ENCODE measurements at places on chromosomes 5 and 9.

DNA sequence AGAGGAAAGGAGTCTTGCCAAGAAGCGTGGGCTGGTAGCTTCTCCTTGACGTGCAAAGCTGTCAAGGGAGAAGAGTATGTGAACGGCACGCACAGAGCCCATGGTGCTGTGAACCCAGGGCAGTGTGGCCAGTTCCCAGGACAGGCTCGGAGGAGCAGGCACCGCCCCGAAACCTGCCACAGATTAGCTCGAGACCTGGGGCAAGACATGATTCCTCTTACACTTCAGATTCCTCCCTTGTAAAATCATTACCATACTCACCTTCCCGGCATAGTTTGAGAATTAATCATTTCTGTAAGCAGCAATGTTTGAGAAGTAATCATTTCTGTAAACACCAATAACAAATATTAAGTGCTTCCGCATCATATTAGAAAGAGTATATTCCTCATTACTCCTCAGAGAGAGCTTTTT is 19.9 kb downstream of the GOLM1 start:
- DNase-seq: no peak

DNA sequence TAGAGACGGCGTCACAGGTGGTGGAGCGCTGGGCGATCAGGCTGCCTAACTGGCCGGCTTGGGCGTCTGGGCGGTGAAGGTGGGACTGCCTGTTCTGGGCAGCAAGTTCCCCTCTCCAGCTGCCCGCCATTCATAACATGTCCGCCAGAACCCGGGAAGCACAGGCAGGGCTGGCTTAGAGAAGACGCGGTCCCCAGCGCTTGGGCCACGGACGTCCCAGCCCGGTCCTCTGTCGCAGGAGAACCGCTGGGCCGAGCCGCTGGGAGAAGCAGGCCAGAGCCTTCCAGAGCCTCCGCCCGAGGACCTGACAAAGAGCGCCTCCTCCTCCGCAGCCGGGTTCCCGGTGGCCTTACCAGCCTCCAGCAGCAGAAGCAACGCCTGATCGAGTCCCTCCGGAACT is 15.2 kb upstream of the HAND1 start:
- DNase-seq: no peak

DNA sequence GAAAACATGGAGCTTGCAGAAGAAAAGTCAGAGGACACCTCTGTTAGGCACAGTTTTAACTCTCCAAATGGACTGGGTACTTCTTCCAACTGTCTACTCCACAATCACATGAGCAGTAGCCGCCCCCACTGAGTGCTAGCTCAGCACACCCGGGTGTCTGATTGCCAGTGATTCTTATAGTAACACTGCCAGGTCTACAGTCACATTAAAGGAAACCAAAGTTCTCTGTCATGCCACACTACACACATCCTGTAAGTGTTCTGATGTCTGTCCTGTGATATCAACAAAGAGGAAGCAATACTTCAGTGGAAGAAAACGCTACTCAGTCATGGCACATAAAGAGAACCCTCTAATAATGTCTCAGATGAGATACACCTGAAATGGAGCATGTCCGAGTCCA is at the start of gene HAVCR2:
HAVCR2 (minus strand) TSS at position 69 of the 400 bp plus-strand sequence; CDS start at position 8, 61 bp downstream.
- peak; percentile 52 for DNase-seq

DNA sequence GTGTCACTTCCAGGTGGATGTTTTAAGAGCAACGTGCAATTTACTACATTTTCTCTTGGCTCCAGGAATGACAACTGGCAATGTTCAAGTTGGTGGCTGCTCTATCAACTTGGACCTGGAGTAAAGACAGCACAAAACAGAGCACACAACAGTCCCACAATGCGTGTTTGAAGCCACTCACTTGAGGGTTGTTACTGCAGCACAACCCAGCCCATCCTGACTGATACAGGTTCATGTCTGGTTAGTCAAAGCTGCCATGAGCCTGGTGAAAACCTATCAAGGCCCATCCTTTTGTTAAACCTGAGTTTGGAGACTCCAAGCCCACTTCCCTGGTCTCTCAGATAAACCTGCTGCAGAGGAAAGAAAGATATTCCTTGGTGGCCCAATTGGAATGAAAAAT is 81.1 kb upstream of the LARP1 start:
- DNase-seq: no peak

DNA sequence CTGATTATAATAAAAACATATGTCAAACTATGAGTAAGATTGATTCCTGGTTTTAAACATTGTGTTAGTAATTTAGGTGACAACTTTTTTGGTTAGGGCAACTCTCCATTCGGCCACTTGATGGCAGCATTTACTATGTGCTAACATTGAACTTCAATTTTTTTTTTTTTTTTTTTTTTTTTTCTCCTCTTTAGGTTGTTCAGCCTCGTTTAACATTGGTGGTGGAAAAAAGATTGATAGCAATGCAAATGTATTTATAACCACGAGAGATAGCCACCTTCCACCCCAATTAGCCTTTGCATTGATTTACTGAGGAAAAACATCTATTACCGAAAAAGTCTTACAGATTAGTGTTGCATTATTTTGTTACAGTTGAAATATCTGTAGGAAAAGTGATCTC is 159.1 kb downstream of the CSNK1G3 start:
- DNase-seq: peak; percentile 1

GRCh38 chr5:72468606-72469005 is 38.6 kb downstream of the ZNF366 start:
- DNase-seq: no peak

DNA sequence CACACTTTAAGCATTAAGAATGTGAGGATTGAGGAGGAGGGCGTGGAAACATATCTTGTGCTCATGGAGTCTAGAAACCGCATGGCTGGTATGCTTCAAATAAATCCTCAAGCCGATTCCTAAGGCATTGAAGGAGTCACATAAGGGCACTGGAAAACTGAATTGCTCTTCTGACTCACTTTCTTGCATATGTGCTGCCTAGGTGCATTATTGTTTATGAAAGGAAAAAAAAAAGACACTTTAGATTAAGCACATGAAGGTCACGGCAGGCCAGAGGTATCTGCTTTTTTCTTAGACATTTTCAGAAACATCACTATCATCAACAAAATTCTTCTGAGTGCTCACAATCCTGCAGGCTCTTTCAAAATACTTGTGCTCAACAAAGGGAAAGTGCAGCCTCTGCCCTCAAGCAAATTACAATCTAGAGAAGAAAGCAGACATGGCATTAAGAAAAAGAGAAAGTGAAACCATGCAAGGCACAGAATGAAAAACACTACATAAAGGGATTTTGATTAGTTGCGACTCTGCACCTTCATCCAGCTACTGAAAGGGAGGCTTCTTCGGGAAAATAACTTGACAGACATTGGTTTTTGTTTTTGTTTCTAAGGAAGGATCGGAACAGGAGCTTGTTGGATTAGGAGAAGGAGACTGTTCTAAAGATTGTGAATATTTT is 2117.6 kb downstream of the MAT2B start:
- no peak for DNase-seq

DNA sequence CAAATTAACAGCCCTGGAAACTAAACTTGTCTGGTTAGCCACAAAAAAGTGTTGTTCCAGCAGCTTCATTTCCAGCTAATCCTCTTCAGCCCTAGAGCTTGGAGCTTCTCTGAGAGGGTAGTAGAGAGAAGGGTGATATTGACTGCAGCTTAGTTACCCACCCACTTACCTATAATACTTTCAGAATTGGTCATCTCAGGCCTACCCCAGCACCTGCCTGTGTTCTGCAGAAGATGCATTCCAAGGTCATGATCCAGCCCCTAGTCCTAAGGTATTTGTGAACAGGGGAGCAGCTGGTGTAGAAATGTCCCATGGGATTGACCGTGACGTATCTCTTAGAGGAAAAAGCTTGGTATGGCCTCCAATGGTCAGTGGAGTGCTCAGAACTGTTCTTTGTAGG is 289.0 kb downstream of the NR3C1 start:
- DNase-seq: no peak

DNA sequence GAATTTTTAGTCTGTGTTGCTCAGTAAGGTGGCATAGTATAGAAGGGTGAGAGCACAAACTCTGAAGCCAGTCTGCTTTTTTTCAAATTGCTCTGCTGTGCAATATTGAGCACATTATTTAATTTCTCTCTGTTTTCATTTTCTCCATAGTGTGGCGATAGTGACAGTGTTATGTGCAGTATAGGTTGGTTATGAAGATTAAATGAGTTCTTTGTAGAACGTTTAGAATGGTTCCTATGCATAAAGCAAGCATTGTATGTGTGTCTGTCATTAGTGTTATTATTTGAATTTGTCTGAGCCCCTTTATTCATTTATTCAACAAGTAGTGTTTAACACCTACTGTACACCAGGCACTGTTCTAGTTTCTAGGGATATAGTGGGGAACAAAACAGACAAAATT is 9.2 kb downstream of the PRR16 start:
- DNase-seq: no peak

DNA sequence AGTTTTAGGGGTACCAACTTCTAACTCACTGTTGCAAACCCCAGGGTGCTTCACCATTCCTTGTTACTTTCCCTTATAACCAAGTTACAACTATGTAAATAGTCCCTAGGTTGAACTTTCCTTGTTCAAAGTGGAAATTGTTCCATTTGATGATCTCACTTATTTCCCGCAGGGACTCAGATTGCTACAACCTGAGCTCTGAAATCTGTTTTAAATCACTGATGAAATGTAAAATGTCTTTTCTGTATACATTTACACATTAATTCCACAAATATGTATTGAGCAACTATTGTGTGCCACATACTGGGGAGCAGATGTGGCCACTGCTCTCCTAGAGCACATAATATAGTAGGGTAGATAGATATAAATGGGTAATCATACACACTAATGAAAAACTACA is 69.1 kb upstream of the TARS1 start:
- DNase-seq: no peak

GRCh38 chr9:89606049-89606623 is 1.3 kb downstream of the GADD45G start:
- DNase-seq: peak; percentile 20

GRCh38 chr5:11355491-11355890 is 548.8 kb downstream of the CTNND2 start:
- DNase-seq: no peak

- DNase-seq: no peak
These were observed 3.4 kb downstream of the GARNL3 start for GRCh38 chr9:127267793-127268525.

GRCh38 chr9:21002040-21002439 is 29.4 kb downstream of the HACD4 start:
- peak; percentile 26 for DNase-seq

GRCh38 chr5:40714001-40714400 is 34.3 kb downstream of the PTGER4 start:
- no peak for DNase-seq

GRCh38 chr9:8560560-8561525 is 761.3 kb upstream of the DMAC1 start:
- DNase-seq: no peak

GRCh38 chr5:13976867-13977830 is 32.7 kb upstream of the DNAH5 start:
- DNase-seq: no peak

GRCh38 chr5:101370181-101370580 is 467.1 kb upstream of the ST8SIA4 start:
- no peak for DNase-seq

DNA sequence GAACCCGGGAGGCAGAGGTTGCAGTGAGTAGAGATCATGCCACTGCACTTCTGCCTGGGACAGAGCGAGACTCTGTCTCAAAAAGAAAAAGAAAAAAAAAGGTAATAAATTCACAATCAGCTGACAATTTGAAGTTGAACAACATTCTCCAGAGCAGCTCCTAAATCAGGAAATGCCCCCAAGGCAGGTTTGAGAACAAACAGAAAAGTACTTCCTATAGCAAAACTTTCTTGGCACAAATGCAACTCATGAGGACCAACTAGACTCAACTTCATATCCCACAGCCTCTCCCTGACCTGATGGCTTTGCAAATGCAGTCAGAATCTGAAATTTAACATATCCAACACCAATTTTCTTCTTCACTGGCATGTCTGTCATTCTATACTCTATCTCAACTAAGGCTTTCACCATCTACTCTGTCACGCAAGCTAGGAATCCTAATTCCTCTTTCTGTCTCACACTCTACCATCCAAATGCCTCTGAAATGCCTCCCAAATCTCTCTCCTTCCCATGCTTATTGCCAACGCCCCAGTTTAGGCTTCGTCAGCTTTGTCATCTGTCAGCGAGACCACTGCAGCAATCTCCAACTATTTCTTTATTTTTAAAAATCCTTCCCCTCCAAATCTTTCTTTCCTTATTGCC is 113.3 kb downstream of the MAPKAP1 start:
- DNase-seq: no peak

GRCh38 chr9:94951324-94952135 is 225.0 kb downstream of the AOPEP start:
- no peak for DNase-seq

DNA sequence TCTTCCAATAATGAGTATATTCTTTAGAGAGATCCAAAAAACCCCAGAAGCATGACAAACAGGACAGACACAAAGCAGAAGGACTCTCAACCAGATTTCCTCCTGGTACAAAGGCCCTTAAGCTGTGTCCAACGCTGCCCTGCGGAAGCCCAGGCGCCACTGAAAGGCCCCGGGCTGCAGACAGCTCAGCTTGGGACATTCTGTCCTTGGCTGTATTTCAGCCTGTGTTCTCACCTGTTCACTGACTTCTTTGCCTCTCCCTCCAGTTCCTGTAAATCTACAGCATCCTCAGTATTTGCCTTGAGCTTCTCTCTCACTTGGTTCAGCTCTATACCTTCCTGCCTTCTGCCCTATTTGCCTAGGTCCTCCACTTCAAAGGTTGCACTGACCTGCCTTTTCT is 96.5 kb downstream of the SH3TC2 start:
- no peak for DNase-seq

- no peak for DNase-seq
These were observed 211.6 kb downstream of the CTNND2 start for GRCh38 chr5:11692636-11693035.

- DNase-seq: no peak
These were observed 165.3 kb upstream of the NREP start for GRCh38 chr5:111922344-111922743.

GRCh38 chr9:13165236-13165945 is 114.1 kb downstream of the MPDZ start:
- DNase-seq: no peak

DNA sequence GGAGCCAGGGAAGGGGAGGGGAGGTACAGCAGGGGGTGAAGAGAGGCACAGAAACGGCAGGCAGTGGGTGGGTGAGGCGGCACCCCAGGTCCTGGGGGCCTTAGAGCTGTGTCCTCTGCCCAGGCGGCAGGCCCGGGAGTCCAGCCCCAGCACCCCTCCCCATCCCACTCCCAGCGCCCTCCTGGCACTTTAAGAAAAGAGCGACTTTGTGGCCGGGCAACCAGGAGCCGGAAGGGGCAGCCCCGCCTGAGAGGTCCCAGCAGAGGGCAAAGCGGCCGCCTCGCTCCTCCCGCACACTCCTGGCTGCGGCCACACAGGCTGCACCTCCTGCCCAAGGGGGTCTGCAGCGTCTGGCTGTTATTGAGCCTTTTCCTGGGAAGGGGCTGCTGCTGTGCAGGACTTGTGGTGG is 42.6 kb downstream of the NACC2 start:
- no peak for DNase-seq

Measured in central memory CD4-positive, alpha-beta T cell (primary cell).